ENCODE measurements at places on chromosomes 7 and 10.

- DNase-seq, result no peak
Measured at GRCh38 chr10:88826388-88826787, 23.9 kb downstream of the LIPM start.

DNA sequence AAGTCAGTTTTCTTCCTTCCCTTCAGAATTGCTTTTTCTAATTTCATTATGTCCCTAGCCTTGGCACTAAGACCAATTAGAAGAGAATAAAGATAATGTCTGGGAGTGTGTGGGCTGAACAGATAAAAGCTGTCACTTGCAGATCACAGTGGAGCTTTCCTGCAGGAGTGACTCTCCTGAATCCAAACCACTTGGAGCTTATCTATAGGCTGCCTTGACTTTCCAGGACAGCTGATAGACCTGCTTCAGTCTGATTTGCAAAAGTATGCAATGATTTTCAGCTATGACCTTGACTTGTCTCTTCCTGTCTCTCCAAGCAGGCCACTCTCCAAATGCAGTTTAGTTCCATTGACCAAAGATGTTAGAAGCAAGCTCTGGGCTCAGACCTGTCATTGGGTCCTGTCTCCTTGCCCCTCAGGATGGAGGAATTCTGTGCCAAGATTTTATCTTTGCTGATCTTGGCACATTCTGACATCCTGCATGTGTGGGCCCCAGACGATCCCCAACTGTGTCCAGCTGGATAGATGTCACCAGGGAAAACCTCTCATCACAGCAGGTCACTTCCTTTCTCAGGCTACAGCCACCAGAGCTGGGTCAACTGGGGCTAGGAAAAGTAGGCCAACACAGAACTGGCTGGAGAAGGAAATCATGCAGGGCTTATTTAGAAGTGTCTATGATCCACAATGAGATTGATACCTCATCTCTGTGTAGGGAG, 120.9 kb upstream of the ZNF438 start:
- DNase-seq, result no peak

DNA sequence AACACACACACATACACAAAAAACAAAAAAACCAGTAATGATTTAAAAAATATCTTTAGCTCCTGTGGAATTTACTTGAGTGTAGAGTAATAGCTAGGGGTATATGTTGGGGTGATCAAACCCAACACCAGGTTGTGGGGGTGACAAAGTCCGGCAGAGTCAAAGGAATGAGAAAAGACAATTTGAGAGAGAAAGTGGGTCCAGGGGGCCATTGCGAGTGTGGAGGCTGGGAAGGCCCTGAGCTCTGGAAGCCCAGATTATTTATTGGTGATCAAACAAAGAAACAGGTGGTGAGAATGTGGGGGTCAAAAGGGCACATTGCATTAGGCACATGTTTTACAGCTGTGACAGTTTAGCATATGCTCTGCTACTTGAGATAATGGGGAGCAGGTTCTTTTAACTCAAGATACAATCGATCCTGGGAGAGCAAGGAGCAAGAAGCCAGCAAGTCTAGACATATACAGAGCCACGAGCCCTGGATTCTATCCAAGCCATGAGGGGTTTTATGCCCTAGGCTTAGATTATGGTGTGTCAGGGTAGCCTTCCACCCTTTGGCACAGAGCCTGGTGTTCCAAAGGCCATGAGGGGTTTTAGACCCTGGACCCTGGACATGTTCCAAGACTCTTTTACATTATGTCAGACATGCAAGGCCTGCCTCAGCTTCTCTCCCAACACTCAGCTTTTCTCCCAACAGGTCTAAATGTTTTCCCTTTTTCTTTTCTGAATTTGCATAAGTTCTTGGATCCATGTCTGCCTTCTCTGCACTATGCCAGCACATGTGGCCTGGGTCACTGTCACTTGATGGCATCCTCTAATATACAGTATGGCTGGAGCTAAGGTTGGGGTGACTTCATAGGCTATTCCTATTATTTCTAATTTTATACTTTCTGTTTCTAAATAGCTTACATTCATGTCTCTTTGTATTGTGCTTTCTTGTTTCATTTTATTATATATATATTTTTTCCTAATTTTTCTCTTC, 48.6 kb upstream of the MKI67 start:
- DNase-seq, result no peak

DNA sequence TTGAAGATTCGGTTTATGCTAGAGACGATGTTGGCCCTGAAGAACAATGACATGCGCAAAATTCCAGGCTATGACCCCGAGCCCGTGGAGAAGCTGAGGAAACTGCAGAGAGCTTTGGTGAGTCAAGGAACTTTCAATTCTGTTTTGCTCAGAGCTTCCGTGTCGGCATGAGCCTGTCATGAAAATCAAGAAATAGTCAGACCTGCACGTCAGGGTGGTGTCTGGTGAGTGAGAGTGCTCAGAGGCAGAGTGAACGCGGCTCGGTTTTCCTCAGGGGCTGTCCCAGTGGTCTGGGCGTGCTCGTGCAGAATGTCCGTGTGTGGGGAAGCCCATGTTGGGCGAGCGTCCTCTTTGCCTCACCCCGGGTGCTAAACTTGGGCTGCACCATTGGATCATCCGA, 12.6 kb downstream of the NOM1 start:
- no peak for DNase-seq

- DNase-seq, result no peak
Measured at GRCh38 chr10:35422228-35422627, 85.9 kb downstream of the CCNY start.

- no peak for DNase-seq
Measured at GRCh38 chr7:70539205-70539604, 592.7 kb upstream of the GALNT17 start.

DNA sequence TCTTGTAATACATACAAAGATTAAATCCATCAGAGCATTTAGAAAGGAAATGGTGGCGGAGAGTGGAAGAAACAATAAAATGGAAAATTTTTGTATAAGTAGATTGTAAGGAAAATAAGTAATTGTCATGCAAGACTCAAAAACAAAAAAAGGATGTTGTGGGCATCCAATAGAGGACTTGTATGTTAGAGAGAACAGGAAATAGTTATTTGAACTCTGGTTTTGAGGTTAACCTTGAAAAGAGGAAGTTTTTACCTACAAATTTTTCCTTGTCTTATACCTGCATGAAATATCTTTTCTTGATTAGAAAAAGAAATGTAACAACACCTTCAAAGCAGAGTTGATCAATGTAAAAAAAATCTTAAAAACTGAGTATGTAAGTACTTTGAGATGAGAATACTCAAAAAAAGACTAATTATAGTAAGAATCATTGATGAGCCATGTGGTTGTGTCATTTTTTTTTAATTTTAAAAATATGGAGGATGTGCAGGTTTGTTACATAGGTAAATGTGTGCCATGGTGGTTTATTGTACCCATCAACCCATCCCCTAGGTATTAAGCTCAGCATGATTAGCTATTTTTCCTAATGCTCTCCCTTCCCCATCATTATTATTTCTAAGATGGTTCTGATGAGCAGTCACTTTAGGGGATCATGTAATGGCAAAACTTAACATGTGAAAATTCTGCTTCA, 11.9 kb downstream of the TMEM106B start:
- no peak for DNase-seq

- no peak for DNase-seq
Measured at GRCh38 chr10:34567659-34568253, 247.3 kb downstream of the PARD3 start.

DNA sequence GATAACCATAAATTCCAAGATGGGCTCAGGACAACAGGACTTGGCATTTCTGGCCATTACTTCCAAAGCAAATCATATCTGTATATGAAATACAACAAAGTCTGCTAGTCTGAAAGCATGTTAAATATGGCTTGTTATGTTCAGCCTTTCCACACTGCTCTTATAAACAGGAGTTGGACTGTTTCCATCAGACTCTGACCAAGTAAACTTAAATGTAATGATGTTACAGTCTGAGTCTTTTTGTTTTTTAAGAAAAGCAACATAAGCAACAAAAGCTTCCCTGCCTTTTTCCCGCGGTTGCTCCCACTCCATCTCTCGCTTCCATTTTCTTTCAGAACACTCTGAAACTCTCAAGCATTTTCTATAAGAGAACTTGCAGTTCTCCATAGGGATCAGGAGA, 8.1 kb upstream of the CDCA7L start:
- DNase-seq, result no peak

DNA sequence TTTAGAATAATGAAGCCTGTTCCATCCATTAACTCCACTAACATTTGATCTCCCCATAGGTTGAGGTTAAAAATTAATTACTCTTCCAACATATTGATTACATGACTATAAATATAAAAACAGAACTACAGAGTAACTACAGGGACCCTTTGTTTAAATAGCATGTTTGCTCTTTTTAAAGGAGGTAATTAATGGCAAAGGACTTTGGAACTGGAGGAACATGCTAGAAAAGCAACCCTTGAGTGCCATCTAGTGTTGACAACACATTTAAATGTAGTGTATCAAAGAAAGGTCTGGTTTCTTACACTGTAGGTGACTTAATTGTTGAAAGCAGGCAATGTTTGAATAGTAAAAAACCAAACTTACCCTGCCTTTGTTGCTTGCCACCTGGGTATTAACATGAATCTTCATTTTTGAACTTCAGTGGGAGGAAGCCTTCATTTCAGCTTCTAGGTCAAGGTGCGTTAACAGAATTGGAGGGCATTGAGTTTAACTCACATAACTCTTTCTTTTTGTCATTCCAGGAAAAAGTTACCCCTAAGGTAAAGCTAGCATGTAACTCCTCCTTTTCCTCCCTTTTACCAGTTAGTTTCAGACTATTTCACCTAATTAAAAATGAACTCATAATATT, 52.6 kb upstream of the CAPZA2 start:
- DNase-seq, result peak; percentile 84

GRCh38 chr10:480928-481552, 208.4 kb downstream of the DIP2C start:
- peak; percentile 30 for DNase-seq

DNA sequence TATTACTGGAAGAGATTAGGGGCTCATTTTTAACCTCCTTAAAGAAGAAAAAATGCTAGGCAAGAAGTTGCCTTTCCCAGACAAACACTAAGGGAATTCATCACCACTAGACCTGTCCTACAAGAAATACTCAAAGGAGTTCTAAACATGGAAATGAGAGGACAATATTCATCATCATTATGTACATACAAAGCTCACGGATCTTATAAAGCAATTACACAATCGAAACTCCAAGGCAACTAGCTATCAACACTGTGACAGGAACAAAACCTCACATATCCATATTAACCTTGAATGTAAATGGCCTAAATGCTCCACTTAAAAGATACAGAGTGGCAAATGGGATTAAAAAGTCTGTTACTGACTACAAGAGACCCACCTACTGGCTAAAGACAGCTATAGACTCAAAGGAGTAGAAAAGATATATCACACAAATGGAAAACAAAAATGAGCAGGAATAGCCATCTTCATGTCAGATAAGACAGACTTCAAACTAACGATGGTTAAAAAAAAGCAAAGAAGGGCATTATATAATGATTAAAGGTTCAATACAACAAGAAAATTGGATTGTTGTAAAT, 246.6 kb downstream of the ADRA2A start:
- no peak for DNase-seq

DNA sequence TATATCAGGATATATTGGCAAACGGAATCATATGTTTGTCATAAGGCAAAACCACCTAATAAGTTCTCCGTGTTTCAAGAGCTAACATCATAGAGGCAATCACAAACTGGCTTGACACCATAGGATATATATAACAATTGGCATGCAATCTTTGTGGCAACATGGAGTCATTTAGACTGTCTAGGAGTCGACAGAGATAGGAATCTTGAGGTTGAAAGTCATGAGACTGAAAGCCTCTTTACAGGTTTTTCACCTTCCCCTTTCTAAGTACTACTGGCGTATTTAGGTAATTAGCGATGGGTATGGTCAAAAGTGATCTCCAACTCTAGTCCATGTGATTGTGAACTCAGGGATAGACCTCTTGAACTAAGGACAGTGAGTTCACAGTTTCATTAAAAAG, 63.7 kb downstream of the THSD7A start:
- no peak for DNase-seq

DNA sequence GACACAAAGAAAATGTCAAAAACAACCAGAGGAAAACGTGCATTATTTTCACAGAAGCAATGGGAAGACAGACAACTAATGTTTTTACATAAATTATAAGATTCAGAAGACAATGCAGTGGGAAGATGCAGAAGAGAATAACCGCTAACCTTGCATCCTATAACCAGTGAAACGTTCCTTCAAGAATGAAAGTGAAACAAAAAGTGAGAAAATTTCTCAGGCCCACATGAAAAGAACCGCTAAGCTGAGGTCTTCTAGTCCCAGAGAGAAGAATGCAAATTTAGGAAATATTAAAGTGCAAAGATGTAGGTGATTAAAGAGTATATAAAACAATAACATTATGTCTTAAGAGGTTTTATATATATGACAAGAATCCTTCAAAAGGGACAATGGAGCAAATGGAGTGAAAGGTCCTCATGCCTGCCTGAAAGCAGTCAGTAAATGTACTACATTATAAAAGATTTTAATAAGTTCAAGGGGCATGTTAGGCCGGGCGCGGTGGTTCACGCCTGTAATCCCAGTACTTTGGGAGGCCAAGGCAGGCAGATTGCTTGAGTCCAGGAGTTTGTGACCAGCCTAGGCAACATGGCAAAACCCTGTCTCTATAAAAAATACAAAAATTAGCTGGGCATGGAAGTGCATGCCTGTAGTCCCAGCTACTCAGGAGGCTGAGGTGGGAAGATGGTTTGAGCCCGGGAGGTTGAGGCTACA, 43.1 kb upstream of the DDC start:
- DNase-seq, result no peak

- peak; percentile 44 for DNase-seq
Measured at GRCh38 chr10:31554556-31554955, 235.5 kb downstream of the ZEB1 start.

DNA sequence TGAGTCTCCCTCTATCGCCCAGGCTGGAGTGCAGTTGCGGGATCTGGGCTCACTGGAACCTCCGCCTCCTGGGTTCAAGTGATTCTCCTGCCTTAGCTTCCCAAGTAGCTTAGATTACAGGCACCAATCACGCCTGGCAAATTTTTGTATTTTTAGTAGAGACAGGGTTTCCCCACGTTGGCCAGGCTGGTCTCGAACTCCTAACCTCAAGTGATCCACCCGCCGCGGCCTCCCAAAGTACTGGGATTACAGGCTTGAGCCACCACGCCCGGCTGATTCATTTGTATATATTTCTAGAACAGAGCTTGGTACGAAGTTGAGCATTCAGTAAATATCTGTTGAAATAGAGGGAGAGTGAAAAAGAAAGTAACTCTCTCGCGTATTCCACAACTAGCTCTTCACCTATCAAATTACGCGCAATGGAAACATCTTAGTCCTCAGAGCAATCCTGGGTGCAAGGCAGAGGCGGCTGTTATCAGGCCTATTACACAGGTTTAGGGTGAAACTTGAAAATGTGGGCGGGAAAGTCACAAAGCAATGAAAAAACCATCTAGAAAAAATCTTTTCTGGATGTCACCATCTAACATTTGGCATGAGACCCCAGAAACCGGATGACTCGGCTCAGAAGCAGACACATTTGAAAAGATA, 707 bp upstream of the GHITM start:
- peak; percentile 1 for DNase-seq
